Bone marrow (tissue), 2 donors: ENCODE measurements at places on chromosomes 5 and 9.

- no peak for DNase-seq
Measured at GRCh38 chr5:173627860-173628392, 11.5 kb upstream of the BOD1 start.

DNA sequence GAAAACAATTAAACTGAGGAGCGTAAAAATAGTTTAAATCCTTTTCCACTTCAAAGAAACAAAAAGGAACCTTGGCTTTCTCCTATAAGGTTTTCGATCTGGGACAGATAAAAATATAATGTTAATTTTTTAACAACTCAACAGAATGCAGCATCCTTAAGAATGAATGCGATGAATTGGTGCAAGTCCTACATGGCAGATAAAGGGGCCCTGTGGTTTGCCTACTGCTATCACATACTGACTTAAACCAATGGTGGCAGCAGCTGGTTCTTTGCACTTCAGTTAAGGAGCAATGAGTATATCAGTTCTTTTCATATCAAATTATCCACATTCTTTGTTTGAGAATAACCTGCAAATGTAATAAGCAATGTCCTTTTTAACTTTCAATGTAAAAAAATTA, 12.4 kb upstream of the TYRP1 start:
- DNase-seq: no peak

DNA sequence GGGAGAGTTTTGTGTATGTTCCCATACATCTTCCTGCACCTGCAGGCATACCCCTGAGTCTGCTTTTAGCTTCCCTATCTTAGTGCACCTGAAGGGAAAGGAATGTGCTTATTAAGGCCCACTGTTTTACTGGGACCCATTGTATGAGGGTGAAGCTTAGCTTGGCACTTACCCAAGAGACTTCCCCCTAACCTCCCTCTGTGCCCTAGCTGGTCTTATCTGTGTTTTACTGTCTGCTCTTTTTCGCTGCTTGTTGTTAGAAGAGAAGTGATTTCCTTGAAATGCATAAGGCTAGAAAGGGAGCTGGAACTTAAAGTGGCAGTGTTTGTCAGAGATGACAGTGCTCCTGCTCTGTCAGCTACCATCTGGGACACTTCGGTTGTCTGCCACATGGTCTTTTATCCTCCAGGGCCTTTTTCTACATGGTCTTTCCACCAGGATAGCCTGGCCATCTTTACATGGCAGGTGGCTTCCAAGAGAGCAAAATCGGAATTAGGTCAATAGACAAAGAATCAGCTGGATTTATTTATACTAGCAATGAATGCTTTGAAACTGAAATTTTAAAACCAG, 122.5 kb upstream of the SLC44A1 start:
- DNase-seq: no peak

GRCh38 chr5:457195-457961, 14.4 kb downstream of the EXOC3 start:
- DNase-seq: no peak

- no peak for DNase-seq
Measured at GRCh38 chr5:57676222-57677098, 193.8 kb upstream of the ACTBL2 start.

DNA sequence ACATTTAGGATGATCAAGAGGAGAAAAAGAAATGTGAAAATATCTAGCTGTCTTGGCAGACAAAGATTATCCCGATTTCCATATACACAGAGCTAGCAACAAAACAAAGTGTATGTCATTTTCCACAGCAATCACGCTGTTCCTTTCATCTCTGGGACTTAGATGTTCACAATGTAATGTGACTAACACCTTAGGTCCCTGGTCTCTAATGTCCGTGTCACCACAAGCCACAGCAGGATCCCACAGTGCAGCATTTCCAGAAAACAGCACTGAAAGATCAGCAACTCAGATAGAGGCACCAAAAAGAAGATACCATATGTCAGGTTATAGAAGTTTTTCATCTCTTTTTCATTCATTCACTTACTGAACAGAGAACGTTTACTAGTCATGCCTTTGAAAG, 118.0 kb upstream of the TNPO1 start:
- no peak for DNase-seq

DNA sequence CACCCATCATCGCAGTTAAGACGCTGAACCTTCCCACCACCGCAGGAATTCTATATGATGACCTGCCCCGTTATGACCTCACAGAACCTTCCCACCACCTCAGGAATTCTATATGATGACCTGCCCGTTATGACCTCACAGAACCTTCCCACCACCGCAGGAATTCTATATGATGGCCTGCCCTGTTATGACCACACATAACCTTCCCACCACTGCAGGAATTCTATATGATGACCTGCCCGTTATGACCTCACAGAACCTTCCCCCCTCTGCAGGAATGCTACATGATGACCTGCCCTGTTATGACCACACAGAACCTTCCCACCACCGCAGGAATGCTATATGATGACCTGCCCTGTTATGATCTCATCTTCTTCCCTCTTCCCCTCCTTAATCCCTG, 64.3 kb downstream of the IRX1 start:
- no peak for DNase-seq
